Left kidney (tissue), 8 donors: ENCODE measurements at places on chromosomes 12 and 14. TPM values are rescaled to one million over a fixed set of nuclear protein-coding genes. Genes with fewer than 3 reads are reported as not detected.

DNA sequence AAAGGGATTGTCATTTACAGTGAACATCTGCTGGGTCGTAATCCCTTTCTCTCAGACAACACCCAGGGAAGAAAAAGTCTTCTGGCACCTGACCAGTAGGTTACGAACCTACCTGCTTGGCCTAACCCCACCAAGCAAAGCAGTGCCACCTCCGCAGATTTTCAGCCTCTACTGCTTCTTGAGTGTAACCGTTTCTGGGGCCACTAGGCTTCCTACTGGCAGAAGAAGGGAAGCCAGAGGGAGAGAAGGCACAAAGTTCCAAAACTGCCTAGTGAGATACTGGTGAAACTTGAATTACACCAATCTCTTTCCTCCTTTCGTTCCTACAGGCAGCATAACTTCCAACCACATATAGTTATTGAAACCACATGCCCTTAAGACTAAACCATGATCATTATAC is 383.6 kb downstream of the BCAT1 start:
- no peak for DNase-seq

DNA sequence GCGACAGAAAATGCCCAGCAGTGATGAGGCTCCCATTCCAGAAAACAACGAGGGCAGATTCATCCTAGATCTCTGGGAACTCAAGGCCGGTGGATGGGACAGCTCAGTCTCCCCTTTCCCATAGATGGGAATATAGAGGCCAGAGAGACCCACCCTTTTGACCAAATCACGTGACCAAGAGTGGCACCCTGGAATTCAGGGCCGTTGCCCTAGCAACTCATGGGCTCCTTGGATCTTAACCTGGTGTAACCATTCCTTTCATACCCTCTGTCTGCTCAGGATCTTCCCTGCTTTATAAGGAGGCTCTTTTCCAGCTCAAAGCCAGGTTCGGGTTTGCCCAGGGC is 8.4 kb upstream of the LRTM2 start:
- no peak for DNase-seq

- DNase-seq: no peak
Measured at GRCh38 chr14:99080306-99080705, 191.7 kb downstream of the BCL11B start.

GRCh38 chr12:104695453-104696148 is 238.9 kb downstream of the CHST11 start:
- DNase-seq: no peak

DNA sequence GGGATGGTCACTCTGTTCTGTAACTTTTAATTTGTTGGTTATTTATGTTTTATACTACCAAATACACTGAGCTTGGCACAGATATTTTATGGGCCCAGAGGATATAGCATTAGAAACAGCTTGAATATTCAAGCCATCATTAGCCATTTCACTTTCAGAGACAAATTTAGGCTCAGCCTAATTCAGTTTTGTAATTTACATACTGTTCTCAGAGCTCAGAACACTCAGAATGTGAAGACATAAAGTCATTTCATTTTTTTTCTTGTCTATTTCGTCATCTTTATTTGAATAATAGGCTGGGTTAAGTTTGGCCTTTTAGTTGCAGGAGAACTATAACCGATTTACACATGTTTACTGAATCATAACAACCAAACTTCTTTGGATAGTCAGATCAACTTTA is 361.7 kb downstream of the SNAPC1 start:
- DNase-seq: no peak

- DNase-seq: no peak
Measured at GRCh38 chr12:59594943-59595500, 807 bp upstream of the SLC16A7 start.

- no peak for DNase-seq
Measured at GRCh38 chr12:55700255-55701018, 7.3 kb downstream of the ITGA7 start.

- DNase-seq: no peak
Measured at GRCh38 chr12:5546616-5547015, 114.7 kb downstream of the NTF3 start.

DNA sequence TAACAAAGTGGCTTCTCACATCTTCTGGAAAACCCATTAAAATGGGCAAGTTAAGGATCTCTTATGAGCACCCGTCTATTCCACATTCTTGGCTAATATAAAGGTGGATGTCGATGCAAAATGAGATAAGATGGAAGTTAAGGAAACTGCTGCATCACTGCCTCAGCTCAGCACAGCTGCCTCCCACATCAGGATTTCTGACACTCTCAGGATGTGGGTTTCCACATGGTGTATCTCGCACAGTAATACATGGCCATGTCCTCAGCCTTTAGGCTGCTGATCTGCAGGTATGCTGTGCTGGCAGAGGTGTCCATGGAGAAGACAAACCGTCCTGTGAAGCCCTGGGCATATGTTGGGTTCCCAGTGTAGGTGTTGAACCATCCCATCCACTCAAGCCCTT is 1348.0 kb downstream of the TMEM121 start:
- no peak for DNase-seq

DNA sequence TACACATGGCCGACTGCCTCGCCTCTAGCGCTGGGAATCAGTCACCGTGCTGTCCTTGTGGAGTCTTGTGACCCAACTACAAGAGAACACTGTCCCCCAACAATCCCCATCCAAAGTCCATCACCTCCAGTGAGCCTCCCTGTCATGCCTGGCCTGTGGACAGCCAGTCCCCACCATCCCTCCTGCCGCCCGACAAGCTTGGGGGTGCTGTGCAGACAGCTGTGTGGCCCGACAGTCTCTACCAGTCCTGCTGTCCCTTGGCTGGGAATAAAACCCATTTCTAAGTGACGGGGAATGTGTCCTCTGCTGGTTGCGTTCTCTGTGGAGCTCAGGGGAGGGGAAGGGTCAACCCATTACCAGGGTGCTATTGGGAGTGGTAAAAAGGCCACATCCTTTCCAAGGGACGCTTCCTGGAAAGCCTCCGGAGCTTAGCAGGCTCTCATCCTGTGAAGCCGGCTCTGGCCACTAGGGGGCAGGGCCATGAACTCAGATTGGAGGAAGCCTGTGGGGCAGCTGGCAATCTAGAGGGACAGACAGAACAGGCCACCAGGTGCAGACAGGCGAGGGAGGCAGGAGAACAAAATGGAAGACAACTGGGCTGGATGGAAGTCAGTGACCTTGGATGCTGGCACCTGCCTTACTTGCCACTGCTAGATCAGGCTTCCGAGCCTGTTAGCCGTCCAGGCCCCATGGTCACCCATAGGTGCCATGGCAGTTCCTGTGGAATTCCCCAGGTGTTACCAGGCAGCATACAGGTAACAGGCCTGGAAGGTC is 12.0 kb upstream of the BLTP3B start:
- no peak for DNase-seq

DNA sequence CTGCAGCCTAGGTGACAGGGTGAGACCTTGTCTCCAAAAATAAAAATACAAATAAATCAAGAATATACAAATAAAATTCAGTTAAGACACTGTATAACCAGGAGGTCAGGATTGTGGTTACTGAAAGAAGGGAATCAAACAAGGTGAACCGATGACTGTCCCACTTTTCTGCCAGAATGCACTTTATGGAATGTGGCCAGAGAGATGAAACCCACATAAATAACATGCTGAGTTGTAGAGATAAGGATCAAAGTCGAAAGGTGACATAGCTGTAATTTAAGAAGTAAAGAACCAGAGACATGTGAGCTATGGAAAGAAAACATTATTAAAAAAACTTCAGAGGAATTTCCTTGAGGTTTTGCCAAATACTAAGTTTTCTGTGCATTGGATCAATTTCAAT is 1098.2 kb upstream of the USP15 start:
- DNase-seq: no peak

DNA sequence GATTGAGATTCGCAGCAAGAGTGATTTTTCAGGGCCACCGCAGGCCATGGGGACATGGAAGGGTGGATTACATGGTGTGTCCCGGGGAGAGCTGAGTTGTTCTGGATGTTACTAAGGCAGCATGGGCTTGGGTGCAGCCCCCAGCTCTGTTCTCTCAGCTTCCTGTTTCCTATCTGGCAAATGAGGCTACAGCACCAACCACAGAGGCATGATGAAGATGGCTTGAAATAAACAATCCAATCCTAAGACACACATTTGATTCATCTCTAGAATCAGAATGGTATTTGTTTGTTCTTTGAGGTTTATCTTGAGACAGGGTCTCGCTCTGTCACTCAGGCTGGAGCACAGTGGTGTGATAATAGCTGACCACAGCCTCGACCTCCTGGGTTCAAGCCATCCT is 21.6 kb downstream of the GLTP start:
- no peak for DNase-seq

- no peak for DNase-seq
Measured at GRCh38 chr12:16346958-16347357, 487 bp upstream of the MGST1 start.

Gene CDCA3
- polyA plus RNA-seq: 42.7 TPM

Gene MARS1
- polyA plus RNA-seq: 138 TPM

Gene VSX2
- 0.10 TPM for polyA plus RNA-seq
